ENCODE measurements at places on chromosomes 1 and 21. TPM values are rescaled to one million over a fixed set of nuclear protein-coding genes. Genes with fewer than 3 reads are reported as not detected.
A peak's percentile ranks its signal among the peaks of the same experiment; 100 is the strongest.

The FAAH gene
- 7.3 TPM for total RNA-seq

DNA sequence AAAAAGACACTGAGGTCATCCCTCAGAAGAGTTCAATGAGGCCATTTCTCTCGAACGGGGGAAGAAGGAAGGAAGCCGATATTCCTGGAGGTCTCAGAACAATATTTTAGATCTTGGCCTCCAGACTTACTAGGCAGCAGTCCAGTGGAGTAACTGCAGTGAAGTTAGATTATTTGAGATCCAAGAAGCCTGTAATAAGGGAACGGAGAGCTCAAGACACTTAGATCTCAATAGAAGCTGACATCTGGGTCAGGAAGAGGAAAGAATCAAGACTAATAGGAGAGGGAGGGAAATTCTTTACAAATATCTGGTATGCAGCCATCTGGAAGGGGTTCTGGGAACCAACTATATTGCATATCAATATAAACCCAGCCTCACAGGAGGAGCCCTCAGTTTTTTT, 13.6 kb upstream of the ENAH start:
- no peak for DNase-seq
- H3K27me3 ChIP-seq, result no peaks in the 10 kb centered on the region

DNA sequence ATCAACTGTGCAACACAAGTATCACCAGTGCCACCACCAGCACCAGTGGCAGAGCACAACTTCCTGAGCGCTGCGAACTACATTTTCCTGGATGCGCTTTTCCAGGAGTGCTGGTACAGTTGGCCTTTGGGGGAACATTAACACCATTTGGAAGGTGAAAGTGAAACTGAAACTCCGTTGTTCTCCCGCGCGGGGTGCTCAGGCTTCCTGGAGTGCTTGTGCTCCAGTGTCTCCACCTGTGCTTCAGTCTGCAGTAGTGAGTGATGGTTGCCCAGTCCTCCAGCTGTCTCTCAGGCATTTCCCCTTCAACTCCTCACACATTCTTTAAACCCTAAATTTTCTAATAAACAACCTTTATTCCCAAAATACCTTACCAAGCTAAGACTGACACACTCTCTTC, 187.8 kb downstream of the LRRIQ3 start:
- no peaks in the 10 kb centered on the region for H3K27me3 ChIP-seq
- no peaks in the 10 kb centered on the region for H3K4me1 ChIP-seq
- H3K27ac ChIP-seq, result no peak overlapping the region
- no peak for DNase-seq

GRCh38 chr21:45438391-45439145, 33.6 kb downstream of the COL18A1 start:
- no peaks in the 10 kb centered on the region for H3K27me3 ChIP-seq
- peak overlapping the region; percentile 64 for H3K27ac ChIP-seq
- H3K36me3 ChIP-seq, result no peaks in the 10 kb centered on the region
- peaks cover 11% of the 10 kb centered on the region for H3K4me1 ChIP-seq
- peak overlapping the region; percentile 60 for H3K4me3 ChIP-seq

- H3K27me3 ChIP-seq, result no peaks in the 10 kb centered on the region
- DNase-seq, result no peak
- H3K36me3 ChIP-seq, result no peaks in the 10 kb centered on the region
- H3K4me3 ChIP-seq, result no peak overlapping the region
- no peaks in the 10 kb centered on the region for H3K4me1 ChIP-seq
- no peak overlapping the region for H3K27ac ChIP-seq
Observed at GRCh38 chr1:79859212-79859948, 852.9 kb upstream of the ADGRL4 start.

DNA sequence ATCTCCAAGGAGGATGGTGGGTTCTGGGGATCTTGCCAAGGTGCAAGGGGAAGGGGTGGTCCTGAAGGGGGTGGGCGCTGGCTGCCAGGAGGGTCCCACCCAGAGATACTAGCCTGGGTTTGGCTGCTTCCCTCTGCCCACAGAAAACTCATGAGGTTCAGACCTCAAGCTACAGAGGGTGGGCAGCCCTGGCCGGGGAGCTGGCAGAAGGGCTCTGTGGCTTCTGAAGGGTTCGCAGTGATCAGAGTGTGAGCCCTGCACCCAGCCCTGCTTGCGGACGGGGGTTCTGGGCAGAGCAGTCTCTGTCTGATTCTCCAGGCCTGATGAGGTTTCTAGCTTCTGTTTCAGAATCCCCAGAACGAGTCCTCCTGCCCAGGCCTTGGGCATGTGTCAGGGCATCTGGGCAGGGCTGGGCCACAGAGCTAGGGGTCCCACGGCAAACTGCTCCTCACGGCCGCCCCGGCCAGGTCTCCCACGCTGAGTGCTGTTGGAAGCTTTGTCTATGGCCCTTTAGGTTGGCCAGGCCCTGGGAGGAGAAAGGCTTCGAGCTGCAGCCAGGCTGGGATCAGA, 635 bp upstream of the MMEL1 start:
- H3K27ac ChIP-seq, result no peak overlapping the region
- DNase-seq, result no peak
- peaks cover 21% of the 10 kb centered on the region for H3K27me3 ChIP-seq

All from psoas muscle (tissue), 8 donors.